ENCODE measurements at places on chromosomes 11 and 22. TPM values are rescaled to one million over a fixed set of nuclear protein-coding genes. Genes with fewer than 3 reads are reported as not detected.
A peak's percentile ranks its signal among the peaks of the same experiment; 100 is the strongest.

DNA sequence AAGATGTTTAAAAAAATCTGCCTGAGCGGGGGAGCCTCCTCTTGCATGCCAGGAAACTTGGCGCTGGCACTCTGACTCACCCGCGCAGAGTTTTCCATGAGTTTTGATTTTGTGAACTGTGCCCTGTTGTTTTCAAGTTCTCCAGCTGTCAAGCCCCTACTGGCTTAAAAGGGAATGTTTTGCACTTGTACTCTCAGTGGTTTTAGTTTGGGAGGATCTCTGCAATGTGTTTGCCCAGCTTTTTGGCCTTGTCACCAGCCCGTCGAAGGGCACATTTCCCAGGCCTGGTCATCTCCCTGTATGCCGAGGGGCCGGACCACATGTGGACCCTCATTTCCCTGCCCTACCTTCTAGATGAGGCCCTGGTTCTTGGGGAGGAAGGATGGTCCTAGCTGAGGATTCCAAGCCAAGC lies 12.2 kb downstream of the MRGPRF start:
- no peak overlapping the region for H3K4me3 ChIP-seq
- no peak for DNase-seq
- peaks cover 1% of the 10 kb centered on the region for H3K27me3 ChIP-seq
- H3K36me3 ChIP-seq, result no peaks in the 10 kb centered on the region
- peaks cover 15% of the 10 kb centered on the region for H3K4me1 ChIP-seq

DNA sequence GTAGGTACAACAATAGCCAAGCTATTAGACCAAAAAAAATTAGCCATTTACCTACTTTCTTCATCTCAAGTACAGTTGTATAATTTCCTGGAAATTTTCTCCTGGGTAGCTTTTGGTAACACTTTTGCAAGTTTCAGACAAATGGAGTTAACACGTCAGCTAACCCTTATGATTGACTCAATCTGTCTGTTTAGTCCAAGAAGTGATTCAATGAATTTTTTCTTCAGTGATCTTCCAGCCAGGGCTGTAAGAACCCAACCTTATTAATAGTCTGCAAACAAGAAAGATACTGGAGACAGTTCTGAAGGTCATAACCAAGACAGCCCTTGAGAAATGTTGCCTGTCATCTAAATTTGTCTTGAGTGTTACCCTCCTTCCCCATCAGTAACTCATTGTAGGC lies 30.1 kb upstream of the FIBIN start:
- H3K4me1 ChIP-seq, result no peaks in the 10 kb centered on the region
- H3K36me3 ChIP-seq, result no peaks in the 10 kb centered on the region
- no peak overlapping the region for H3K4me3 ChIP-seq
- H3K27me3 ChIP-seq, result no peaks in the 10 kb centered on the region

DNA sequence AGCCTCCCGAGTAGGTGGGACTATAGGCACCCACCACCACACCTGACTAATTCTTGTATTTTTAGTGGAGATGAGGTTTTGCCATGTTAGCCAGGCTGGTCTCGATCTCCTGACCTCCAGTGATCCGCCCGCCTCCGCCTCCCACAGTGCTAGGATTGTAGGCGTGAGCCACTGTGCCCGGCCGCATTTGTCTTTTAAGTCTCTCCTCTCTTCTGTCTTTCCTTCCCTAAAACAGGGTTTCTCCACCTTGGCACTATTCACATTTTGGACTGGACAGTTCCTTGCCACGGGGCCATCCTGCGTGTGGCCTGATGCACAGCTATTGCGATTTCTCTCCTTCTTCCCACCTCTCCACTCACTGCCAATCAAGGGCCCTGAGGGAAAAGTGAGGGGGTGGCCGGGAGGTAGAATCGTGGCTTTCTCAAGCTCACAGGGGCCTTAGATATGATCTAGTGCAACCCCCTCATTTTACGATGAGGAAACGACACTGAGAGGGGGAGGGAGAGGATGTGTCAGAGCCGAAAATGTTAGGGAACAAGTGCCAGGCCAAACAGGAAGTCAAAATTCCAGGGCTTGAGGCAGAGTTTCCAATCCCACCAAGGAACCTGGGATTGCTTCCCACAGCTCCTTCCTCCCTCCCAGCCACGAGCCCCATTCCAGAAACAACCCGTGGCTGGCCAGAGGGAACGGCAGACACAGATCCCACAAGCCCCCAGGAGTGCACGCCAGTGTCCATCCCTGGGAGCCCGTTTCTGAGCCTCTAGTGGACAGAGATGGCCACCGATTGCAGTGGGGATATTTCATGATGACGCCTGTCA lies 21.2 kb downstream of the SCGB1A1 start:
- peaks cover 5% of the 10 kb centered on the region for H3K4me1 ChIP-seq
- H3K36me3 ChIP-seq, result no peaks in the 10 kb centered on the region
- no peak overlapping the region for H3K4me3 ChIP-seq
- peaks cover 3% of the 10 kb centered on the region for H3K27me3 ChIP-seq
- no peak for DNase-seq

GRCh38 chr22:22882033-22882717 lies 5.4 kb upstream of the IGLL5 start:
- no peaks in the 10 kb centered on the region for H3K36me3 ChIP-seq
- no peak for DNase-seq
- H3K4me3 ChIP-seq, result no peak overlapping the region
- no peaks in the 10 kb centered on the region for H3K4me1 ChIP-seq
- H3K27ac ChIP-seq, result no peak overlapping the region

GRCh38 chr11:72195518-72196270 lies 3.8 kb downstream of the FOLR1 start:
- no peak overlapping the region for H3K27ac ChIP-seq
- H3K4me3 ChIP-seq, result no peak overlapping the region
- H3K4me1 ChIP-seq, result no peaks in the 10 kb centered on the region
- no peaks in the 10 kb centered on the region for H3K27me3 ChIP-seq
- DNase-seq, result no peak

GRCh38 chr22:46195487-46196165 lies 45.3 kb downstream of the PPARA start:
- no peak overlapping the region for H3K27ac ChIP-seq
- DNase-seq, result no peak
- H3K36me3 ChIP-seq, result no peaks in the 10 kb centered on the region
- H3K27me3 ChIP-seq, result peaks cover 4% of the 10 kb centered on the region
- H3K4me3 ChIP-seq, result no peak overlapping the region

- no peak overlapping the region for H3K27ac ChIP-seq
- DNase-seq, result no peak
- H3K36me3 ChIP-seq, result no peaks in the 10 kb centered on the region
- H3K4me1 ChIP-seq, result peaks cover 10% of the 10 kb centered on the region
- peaks cover 3% of the 10 kb centered on the region for H3K27me3 ChIP-seq
These were observed 64.6 kb upstream of the LMO1 start for GRCh38 chr11:8328231-8328794.

- DNase-seq, result no peak
- H3K27ac ChIP-seq, result peak overlapping the region; percentile 73
- peaks cover 3% of the 10 kb centered on the region for H3K27me3 ChIP-seq
- peaks cover 5% of the 10 kb centered on the region for H3K36me3 ChIP-seq
- H3K4me1 ChIP-seq, result peaks cover 11% of the 10 kb centered on the region
These were observed 37.4 kb downstream of the CTNND1 start for GRCh38 chr11:57798905-57799559.

DNA sequence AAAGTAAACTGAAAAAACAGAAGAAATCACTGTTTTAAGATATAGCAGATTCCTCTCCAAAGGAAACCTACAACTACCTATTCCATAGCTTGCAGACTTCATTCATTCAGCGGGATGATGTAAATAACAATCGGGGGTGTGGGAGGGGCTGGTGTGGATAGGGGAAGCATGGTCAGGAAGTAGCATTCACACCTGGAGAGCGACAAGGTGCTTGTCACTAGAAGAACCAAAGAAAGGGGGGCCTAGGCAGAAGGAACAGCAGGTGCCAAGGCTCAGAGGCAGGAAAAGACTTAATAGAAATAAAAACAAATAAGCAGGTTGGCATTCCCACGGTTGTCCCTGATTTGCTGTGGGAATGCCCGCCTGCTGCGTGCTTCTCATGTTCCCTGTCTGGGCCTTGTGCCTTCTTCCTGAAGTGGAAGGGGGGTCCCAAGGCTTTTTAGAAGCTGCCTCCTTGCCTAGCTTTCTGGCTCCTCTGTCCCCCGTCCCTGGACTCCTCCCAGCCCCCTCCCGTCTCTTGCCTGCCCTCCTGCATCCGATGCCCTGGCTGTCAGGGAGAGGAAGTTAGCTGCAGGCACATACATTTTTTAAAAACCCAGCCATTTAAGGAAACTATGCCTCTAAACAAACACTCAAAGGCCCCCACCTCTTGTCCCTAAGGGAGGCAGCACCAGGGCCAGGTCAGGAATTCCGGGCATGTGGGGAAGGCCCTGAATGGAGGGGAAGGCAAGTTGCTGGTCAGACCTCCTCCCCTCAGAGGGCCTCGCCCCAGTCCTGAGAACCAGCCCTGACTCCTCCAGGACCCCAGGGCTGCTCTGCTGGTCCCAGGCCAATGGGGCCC lies 54.7 kb upstream of the PRDM11 start:
- H3K4me3 ChIP-seq, result no peak overlapping the region
- peaks cover 43% of the 10 kb centered on the region for H3K4me1 ChIP-seq
- H3K27ac ChIP-seq, result no peak overlapping the region

CARNS1 gene
- 0.07 TPM for total RNA-seq

BTG4 gene
- not detected for total RNA-seq
